Stimulated activated CD8-positive, alpha-beta memory T cell treated with anti-CD3 and anti-CD28 coated beads, Interleukin-4, amount 100 ng/mL, for 4 hours (primary cell): ENCODE measurements at places on chromosomes 3 and 15.

- no peak for DNase-seq
Observed at GRCh38 chr3:140015741-140016140, 80.8 kb downstream of the CLSTN2 start.

- no peak for DNase-seq
Observed at GRCh38 chr3:89692601-89693000, 585.2 kb downstream of the EPHA3 start.

DNA sequence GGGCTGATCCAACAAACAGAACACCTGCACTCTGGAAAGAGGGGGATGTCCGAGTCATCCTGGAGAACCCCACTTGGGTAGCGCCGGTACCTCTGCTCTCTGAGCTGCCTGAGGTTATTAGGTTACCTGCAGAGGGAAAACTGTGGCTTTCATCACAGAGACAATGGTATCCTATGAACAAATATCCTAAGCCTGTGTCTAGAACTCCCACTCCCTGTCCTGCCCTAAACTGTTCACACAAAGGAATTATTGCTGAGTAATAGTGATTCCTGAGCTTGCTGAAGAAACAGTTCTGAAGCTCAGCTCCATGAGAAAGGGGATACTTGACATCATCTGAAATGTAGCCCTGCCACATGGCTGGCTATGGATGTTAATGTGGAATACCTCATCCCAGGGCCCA is 31.9 kb upstream of the WNT5A start:
- no peak for DNase-seq

DNA sequence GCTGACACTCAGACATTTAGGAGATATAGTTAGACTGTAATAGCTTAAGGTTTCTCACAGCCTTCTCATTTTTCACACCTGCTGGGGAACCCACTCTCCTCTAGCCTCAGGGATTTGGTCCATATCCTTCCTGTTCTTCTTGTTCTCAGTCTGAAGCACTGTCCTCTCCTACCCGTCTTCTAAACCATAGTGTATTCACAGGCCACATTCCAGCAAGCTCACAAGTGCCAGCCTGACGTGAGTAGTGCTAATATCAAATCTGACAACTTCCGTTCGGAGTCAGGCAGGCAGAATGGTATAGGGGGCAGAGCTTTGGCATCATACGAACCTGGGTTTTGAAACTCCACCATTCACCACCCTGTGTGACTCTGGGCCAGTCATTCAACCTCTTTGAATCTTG is 6.9 kb upstream of the CA12 start:
- no peak for DNase-seq

DNA sequence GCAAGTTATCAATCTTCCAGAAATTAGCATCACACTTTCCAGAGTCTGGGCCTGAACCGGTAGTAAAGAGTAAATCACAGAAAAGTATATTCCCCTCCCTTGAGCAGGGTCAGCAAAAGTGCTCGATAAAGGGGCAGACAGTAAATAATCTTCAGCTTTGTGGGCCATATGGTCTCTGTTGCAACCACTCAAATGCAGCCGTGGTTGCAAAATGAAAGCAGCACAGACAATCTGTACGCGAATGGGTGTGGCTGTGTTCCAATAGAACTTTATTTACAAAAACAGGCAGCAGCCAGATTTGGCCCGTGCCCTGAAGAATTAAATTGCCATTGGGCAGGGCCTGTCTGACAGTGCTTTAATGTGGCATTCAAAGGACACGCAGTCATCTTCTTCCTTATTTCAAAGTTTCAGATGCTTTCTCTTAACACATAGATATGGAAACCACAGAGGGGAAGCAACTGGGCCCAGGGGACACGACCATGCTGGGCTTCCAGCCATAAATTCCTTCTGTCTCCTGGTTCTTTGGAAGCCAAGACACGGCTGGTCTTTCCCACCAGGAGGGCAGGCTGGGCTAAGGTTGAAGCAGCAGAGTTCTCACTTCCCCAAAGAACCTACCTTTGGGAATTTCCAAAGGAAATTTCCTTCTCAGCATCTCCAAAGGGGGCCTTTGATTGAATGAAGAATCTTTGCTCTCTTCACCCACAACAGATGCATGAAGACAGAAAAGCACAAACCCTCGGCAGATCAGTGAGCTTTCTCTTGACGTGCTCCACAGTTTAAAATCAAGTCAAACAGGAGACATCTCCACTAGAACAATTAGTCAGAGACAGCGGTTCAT is 489.8 kb upstream of the PROK2 start:
- no peak for DNase-seq

- DNase-seq, result no peak
Observed at GRCh38 chr3:134775831-134776230, 19.2 kb upstream of the EPHB1 start.

- no peak for DNase-seq
Observed at GRCh38 chr3:125965505-125965904, 3.5 kb upstream of the ROPN1B start.

- no peak for DNase-seq
Observed at GRCh38 chr3:190122198-190122771, 1.6 kb upstream of the P3H2 start.

DNA sequence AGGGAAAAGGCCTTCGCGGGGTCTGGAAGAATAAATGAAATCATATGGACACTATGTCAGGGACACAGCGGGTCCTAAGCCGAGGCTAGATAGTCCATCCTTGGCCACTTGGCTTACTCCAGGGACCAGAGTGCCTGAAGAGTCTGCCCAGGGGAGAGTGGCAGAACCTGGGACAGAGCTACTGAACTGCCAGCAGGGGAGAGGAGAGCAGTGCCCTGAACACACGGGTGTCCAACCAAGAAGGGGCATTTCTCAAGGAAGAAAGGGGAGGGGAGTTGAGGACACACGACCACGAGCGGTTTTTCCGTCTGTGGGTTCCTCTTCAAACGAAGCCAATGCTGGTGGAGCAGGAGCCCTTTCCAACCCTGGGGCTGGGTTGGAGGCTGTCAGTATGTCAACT is 1.0 kb downstream of the ACAN start:
- DNase-seq, result no peak

- no peak for DNase-seq
Observed at GRCh38 chr15:56892659-56893363, 25.6 kb upstream of the TCF12 start.

- DNase-seq, result no peak
Observed at GRCh38 chr3:131772269-131773026, 262.4 kb downstream of the CPNE4 start.

DNA sequence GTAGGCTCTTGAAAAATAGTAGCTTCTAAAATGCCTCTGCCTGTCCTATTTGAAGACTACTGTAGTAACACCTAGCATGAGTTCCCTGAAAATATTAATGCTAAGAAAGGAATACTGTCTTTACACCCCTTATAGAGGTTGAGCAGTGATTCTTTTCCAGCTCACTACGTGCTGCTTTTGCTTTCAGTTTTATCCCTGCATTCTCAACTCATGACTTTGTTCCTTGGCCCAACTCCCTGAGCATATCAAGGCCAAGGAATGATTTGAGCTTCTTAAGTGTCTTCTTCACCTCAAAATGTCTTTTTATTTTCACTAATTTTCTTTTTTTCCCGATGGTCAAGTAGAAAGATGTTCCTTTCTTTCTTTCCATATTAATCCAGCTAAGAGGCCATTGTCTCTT is 16.5 kb upstream of the P2RY13 start:
- no peak for DNase-seq

DNA sequence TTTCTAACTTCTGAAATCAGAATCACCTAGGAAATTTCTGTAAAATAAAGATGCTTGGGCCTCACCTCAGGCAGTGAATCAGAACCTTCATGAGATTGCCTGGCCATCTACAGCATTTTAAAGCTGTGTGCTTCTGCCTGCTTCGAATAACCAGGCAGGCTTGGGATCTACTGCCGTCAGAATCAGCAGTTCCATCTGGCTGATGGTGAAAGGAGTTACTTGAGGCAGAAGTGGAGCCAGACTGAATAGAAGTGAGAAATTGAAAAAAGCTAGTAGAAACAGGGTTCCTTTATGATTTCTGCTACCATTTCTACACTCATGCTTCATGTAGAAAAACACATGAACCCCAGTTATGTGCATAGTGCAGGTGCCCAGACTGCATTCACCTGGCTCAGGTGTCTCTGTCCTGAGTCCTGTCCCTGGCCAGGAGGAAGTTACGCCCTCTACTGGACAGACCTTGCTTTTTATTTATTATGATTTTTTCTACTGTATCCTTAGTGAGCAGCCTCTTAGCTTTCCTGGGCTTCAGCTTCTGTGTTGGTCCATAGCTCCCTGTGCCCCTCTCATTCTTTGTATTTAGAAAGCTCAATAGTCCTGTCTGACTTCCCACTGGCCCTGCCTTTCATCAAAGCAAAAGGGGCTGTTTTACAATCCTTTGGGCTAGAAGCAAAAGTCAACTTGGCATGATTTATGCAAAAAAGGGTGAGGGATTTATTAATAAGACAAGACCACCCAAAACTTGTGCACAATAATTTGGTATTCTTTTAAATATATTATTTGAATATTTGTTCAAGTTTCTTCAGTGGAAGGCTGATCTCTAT is 200.8 kb upstream of the GOLGA6L4 start:
- DNase-seq, result no peak

GRCh38 chr3:146227486-146227885 is 23.4 kb downstream of the PLSCR4 start:
- DNase-seq, result no peak

DNA sequence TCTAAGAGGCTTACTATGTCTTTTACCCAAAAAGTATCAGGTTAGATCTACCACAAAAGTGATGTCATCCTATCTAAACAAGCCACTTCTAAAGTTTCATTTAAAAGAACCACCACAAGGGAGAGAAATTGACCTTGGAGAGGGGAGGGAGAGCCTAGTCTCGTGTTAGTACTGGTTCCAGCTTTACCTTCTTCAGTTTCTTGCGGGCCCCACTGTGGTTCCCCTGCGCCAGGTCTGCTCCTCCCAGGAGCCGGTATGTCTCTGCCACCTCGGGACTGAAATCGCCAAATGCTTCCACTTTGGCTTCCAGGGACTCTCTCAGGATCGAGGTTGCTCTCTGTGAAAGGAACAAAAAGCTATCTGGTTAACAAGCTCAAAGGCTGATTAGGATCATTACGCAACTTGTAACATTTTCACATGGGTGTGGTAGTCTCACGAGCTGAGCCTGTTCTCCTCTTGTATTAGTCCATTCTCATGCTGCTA is 51.1 kb downstream of the SYNM start:
- no peak for DNase-seq

DNA sequence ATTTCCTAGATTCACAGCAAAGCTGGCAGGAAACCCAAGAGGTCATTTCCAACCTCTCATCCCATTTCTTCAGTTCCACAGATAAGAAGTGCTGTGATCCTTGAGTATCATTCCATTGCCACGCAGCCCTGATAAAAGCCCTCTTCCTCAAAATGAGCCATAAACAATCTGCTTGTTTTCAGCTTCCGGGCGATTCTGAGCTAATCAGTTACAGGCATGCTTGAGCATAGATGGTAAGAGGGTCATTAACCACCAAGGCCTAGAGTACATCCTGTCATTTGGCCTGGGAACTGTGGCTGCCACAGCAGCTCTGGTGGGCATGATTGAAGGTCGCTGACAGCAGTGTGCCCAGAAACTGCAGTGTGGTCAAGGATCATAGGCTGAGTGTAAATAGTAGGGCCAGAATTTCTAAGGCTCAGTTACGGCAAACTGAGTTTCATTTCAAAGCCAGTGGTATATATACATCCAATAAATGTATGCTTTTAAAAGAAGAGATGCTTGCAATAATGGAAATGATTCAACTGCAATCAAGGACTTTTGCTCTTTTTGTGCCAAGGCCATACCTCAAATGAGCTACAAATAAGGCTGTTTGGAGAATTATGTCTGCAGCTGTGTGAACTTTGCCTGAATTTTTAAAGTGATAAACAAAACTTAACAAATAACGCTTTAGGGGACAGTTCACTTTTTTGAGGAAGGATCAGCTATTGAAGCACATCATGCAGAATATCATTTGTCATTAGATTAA is 47.3 kb downstream of the P3H2 start:
- DNase-seq, result no peak

- no peak for DNase-seq
Observed at GRCh38 chr3:103847081-103848062, 1412.6 kb downstream of the ZPLD1 start.

DNA sequence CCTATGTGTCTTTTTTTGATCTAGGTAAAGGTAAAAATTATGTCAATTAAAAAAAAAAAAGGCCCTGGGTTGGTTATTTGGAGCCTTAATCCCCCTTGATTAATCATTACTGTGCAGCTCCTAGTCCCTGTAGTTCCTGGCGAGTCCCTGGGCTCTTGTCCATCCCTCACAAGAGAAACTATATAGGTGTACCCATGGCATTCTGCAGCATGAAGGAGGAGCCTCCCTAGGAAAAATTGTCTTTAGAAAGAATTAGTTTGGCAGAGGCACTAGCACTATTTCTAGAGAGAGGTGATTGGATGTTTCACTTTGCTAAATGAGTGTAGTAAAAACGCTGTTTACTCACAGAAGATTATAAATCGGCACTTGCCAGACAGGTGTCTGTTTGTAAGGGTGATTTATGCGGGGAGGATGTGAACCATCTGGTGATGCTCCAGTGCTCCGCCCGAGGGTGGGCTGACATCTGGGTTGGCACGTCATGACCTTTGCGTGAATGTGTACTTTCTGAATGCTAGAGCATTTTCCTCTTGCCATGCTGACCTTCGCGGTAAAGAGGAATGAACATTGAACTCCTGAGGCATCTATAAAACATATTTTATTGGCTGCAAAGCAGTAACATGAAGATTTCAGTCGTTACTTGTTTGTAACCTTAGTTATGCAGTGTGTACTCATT is 12.6 kb downstream of the PLCL2 start:
- no peak for DNase-seq

- no peak for DNase-seq
Observed at GRCh38 chr3:37492977-37493471, 318.6 kb upstream of the LRRFIP2 start.

- no peak for DNase-seq
Observed at GRCh38 chr15:34721802-34722438, 32.9 kb downstream of the GJD2 start.

DNA sequence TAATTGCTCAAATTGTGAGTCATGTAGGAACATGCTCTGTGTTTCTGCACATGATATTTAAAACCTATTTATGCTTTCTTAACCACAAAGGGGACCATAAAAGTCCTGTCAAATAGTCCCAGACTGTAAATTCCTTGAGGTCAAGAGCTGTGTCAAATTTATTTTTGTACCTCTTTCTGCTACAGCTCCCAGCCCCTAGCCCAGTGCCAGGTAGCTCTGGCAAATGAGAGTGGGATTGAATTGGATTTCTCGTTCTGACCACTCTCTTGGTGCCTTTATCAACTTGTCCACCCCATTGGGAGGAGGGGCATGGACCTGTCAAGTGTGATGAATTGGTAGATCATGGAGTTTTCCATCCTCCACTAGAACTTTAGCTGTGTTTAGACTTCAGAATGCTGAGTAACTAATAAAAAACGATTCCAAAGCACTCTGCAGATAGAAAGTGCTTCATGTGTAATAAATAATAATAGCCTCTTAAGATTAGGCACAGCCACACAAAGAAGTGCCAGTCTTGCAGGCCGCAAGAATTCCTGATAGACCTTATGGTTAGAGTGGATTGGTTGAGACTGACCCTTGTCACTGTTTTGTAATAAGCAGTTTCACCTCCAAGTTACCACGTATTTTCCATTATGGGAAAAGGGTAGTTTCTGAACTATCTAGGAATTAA is 120.4 kb downstream of the LPP start:
- no peak for DNase-seq
